ENCODE measurements at places on chromosomes 6 and 20.

- no peak for DNase-seq
Observed at GRCh38 chr6:90194371-90194841, 102.2 kb downstream of the BACH2 start.

- no peak for DNase-seq
Observed at GRCh38 chr6:117989086-117989485, 82.0 kb downstream of the SLC35F1 start.

DNA sequence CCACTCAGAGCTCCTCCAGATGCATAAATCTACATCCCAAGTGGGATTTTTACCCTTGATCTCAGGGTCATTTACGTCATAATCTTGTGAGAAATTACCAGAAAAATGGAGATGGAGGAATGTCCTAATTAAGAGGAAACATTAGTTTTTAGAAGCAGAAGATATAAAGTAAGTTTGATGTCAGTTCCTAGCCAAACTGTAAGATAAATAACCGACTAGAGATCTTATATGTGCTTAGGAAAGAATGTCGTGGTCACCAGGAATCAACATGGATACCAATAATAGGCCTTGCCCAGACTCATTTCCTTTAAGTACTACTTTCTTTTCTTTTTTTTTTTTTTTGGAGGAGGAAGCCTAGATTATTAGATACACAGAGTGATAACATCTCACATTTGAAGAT, 186.9 kb downstream of the UTRN start:
- DNase-seq = no peak

DNA sequence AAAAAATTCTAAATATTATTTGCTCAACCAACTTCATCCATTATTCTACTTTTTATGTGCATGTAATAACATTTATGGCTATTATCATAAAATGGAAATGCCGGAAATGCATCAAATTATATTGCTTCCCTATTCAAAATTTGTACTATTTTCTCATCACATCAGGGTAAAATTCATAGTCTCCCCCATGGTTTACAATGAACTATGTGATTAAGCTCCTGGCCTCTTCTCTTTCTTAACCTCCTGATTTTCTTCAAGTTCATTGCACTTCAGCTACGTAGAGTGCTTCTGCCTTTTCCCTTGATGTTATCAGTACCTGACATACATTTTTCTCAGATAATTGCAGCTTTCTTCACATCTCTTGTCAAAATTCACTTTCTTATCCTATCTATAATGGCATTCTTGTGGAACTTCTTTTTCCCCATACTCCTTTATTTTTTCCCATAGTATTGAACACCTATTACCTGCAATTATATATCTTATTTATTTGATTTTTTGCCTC, 699.1 kb upstream of the ADGRB3 start:
- no peak for DNase-seq

- no peak for DNase-seq
Observed at GRCh38 chr6:136365776-136366354, 76.2 kb upstream of the BCLAF1 start.

DNA sequence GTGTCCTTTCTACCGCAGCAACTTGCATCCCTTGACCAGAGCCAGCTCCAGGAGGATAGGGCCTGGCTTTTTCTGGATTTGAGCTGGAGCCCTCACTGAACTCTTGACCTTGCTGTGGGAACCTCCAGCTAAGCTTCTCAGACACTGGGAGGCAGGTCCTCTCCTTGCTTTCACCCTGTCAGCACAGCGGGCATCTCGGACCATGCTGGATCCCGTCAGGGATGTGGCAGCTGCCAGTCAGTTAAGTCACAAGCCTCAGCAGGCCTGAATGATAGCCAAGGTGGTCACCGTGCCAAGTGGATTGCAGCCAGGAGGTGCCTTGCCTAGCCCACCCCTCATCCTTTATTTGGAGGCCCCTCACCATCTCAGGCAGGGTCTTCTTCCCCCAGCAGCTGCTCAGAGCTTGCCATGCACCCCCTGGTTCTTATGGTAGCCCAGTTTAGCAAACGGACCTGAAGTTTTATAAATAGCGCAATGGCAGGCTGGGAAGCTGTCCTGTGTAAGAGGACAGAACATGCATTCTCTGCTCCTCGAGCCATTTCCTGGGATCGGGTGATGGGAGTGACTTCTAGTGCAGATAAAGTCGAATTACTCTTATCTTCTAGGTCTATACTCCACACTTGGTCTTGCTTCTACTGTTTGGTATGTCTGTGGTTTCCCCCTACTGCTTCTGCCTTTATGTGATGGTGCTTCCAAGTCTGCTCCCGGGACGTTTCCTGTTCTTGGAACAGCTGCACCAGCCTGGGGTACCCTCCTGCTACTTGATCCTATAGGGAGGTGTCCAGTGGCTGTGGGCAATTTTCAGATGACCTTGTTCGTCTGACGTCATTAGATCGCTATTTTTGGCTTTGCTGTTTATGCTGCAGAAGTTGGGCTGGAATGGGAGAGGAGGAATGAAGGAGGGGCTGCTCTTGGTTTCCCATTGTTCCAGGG, 7.1 kb upstream of the MYLK2 start:
- DNase-seq = no peak

GRCh38 chr20:17511401-17511800, 19.8 kb downstream of the BFSP1 start:
- no peak for DNase-seq

GRCh38 chr20:41221614-41222218, 84.4 kb downstream of the PLCG1 start:
- no peak for DNase-seq

- no peak for DNase-seq
Observed at GRCh38 chr6:169794317-169795055, 43.1 kb downstream of the ERMARD start.

- DNase-seq = no peak
Observed at GRCh38 chr6:108720827-108721226, 127.4 kb upstream of the ARMC2 start.

DNA sequence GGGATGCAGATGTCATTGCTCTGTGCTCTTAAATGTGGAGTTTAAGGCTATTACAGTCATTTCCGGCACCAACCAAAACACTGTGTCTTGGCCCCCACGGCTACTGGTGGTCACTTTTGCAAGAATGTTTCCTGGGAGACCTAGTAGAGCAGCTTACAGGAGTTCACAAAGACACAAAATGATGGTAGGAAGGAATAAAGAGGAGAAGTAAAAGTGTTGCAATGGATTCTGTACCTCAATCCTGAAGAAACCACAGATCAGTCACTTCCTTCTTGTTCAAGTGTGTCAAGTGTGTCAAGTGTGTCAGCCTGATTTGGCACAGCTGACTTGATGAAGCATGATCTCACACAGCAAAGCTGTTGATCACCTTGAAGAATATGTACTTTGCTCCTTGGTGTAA, 344.0 kb downstream of the PLCB1 start:
- DNase-seq = no peak

DNA sequence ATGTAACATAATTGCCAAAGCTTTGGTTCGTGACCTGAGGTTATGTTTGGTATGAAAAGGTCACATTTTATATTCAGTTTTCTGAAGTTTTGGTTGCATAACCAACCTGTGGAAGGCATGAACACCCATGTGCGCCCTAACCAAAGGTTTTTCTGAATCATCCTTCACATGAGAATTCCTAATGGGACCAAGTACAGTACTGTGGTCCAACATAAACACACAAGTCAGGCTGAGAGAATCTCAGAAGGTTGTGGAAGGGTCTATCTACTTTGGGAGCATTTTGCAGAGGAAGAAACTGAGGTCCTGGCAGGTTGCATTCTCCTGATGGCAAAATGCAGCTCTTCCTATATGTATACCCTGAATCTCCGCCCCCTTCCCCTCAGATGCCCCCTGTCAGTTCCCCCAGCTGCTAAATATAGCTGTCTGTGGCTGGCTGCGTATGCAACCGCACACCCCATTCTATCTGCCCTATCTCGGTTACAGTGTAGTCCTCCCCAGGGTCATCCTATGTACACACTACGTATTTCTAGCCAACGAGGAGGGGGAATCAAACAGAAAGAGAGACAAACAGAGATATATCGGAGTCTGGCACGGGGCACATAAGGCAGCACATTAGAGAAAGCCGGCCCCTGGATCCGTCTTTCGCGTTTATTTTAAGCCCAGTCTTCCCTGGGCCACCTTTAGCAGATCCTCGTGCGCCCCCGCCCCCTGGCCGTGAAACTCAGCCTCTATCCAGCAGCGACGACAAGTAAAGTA, 547 bp upstream of the ESR1 start:
- DNase-seq = no peak

DNA sequence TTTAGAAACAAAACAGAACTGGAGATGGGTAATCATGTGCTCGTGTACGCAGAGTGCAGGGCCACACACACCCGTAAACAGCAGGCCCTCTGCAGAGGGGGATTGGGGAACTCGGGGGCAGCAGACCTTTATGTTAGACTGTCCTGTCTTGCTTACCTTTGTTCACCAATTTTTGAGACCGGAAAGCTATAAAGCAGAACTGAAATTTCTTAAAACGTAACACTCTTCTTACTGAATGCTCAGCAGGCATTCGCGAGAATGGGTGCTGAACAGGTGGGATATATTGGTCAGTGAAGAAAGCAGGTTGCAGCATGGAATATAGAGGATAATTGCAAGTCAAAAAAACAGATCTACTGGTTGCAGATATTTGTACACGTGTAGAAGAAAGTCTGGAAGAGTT, 211.1 kb downstream of the BMP7 start:
- DNase-seq = no peak

DNA sequence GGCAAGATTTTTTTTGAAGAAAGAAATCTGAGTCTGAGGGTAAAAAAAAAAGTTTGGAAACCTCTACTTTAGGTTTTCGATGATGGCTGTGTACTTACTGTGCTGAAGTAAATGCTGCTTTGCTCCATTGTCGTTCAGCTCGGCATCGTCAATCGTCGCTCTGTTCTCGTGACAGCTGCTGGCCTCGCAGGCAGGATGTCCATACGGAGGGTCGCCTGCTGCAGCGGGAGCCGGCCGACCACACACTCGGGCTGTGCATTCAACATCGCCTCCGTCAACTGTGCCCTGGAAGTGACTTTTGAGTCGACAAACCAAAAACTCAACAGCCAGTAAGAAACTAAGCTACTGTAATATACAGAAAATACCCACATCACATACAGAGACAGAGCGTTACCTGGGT, 53.1 kb upstream of the SMOC2 start:
- no peak for DNase-seq

GRCh38 chr6:56227071-56227879, 20.1 kb downstream of the COL21A1 start:
- no peak for DNase-seq

- no peak for DNase-seq
Observed at GRCh38 chr6:119672725-119673124, 323.2 kb upstream of the MAN1A1 start.

DNA sequence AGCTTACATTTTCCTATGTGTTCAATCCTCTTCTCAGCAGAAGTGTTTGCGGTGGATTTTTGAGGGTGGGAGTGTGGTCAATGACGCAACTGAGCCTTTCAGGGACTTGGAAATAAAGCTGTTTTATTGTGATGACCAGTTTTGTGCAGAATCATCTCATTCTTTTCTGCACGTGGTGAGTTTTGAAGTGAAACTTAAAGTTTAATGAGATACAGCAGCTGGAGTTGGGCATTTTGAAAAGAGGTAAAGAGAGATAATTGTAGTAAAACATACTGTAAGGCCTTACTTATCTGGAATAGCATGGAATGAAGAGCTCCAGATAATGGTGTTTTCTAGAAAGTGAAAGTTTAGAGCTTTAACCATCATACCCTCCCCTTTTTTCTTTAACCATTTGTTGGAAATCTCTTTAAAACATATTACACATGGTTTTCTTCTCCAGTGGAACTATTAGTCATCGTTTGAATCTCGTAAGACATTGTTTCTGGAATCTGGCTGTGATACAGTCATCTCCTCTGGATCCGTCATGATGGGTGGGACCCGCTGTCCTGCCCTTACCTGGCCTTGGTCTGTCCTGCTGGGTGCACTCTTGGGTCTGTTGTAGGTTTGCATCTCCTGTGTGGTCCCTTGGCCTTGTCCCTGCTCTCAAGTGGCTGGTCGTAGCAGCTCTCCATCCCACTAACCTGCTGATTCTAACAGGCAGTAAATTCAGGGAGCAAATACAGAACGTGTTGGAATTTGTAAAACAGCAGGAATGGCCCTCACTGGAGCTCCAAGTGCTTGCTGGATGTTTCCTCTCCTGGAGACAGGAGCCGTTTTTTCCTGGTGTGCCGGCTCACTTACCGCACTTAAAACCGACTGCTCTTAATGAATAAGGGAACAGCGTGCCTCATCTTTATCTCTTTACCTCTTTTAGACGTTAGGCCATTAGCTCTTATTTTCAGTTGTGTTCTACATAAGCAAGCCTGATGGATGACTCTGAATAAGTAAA, 29.8 kb downstream of the UST start:
- DNase-seq = no peak

DNA sequence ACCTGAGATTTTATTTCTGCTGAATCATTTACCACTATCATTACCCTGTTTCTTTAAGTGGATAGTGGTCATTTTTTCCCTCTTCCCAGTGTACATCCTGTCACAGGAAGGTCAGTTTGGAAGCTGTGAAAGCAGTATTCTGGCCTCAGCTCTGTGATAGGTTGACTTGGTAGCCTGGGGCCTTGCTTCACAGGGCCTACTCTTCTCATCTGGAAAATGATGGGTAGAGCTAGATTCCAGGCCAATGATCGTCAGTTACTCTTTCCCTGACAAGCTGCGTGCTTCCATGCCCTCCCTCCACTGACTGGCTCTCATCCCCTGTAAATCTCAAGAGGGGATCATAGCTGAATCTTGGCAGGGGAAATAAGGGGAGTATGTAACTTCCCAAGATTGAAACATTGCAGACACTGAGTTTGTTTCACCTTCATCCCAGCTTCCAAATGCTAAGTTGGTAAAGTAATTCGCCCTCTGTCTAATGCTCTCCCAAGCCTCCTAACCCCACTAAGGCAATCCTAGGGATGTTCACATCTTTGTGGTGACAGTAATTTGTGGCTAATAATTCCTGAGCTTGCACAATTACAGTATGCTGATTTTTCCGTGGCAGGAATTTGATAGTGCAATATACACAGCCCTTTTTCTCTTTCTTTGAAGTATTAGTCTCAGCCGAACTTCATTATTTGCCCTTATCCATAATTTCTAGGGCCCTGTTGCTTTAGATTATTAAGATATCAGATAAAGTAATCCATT, 51.2 kb downstream of the VAPB start:
- DNase-seq = no peak

DNA sequence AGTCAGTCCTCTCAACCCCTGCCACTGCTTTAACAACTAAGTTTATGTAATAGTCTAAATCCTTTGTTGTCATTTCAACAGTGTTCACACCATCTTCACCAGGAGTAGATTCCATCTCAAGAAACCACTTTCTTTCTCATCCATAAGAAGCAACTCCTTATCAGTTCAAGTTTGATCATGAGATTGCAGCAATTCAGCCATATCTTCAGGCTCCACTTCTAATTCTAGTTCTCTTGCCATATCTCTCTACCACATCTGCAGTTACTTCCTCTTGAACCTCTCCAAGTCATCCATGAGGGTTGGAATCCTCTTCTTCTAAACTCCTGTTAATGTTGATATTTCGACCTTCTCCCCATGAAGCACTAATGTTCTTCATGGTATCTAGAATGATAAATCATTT, 57.9 kb upstream of the FOXO3 start:
- no peak for DNase-seq

- DNase-seq = no peak
Observed at GRCh38 chr20:17606001-17606400, 36.1 kb downstream of the DSTN start.

- DNase-seq = no peak
Observed at GRCh38 chr6:110101885-110102284, 77.6 kb downstream of the WASF1 start.

- no peak for DNase-seq
Observed at GRCh38 chr20:50915424-50915823, 15.8 kb downstream of the ADNP start.
